ENCODE measurements at places on chromosomes 5 and 9.

DNA sequence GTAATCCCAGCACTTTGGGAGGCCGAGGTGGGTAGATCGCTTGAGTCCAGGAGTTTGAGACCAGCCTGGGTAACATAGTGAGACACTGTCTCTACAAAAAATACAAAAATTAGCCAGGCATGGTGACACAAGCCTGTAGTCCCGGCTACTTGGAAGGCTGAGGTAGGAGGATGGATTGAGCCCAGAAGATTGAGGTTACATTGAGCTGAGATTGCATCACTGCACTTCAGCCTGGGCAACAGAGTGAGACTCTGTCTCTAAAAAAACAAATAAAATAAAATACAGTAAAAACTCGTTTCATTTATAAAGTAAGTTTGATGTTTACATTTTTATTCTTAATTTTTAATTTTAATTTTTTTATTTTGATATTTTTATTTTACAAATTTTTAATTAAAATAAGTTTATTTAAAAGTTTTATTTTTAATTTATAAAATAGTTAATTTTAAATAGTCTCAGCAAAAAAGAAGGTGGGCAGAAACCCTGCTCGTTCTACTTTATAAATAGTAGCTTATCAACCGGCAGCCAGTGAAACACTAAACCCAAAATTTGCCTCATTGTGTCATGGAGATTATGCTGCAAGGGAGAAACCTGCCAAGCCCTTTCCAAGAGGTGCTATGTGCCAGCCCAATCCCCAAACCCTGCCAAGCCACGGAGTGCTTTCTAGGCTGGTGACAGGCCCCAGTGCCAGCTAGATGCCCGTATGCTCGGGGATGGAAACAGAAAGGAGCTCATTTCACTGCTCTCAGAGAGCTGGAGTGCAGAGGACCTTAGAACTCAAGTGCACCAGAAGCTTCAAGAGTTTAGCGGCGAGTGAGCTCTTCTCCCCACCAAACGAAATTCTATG, 38.9 kb downstream of the SERINC5 start:
- DNase-seq = peak; percentile 54

- no peak for DNase-seq
These were observed 148.5 kb upstream of the PUM3 start for GRCh38 chr9:2992427-2992826.

DNA sequence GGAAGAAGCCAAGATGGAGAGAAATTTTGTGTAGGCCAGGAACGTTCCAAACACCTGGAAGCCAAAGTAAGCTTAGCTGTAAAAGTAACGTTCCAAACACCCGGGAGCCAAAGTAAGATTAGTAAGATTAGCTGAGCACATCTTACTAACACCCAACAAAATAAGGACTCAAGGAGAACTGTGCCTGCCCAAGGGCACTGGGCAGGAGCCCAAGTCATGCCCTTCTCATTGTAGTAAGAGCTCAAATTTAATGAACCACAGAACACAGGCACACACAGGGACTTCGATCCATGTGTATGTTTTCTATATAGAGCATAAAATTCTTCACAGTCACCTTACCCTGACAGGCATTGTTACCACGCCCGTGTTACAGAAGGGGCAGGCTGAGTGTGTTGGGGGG, 36.1 kb upstream of the NXNL2 start:
- DNase-seq = no peak

DNA sequence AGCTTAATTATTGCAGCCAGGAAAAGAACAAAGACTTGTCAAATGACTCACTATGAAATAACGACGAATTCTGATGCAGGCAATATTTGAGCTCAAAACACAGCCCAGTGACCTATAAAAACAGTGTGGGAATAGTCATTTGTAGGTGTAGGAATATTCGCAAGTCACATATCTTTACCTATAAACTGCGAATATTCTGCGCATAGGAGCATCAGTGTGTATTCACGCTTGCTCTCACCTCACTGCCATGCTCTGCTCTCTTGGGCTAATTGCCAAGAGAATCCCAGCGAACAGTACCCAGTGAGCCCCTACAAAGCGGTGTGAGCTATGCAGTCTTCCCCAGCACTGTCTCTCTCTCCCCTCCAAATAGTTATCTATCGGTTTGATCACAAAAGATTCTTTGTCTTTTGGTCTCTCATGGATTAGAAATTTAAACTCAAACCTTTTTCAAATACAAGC, 74.2 kb downstream of the ST8SIA4 start:
- DNase-seq = no peak

GRCh38 chr5:153573326-153574033, 83.0 kb downstream of the GRIA1 start:
- DNase-seq = no peak

DNA sequence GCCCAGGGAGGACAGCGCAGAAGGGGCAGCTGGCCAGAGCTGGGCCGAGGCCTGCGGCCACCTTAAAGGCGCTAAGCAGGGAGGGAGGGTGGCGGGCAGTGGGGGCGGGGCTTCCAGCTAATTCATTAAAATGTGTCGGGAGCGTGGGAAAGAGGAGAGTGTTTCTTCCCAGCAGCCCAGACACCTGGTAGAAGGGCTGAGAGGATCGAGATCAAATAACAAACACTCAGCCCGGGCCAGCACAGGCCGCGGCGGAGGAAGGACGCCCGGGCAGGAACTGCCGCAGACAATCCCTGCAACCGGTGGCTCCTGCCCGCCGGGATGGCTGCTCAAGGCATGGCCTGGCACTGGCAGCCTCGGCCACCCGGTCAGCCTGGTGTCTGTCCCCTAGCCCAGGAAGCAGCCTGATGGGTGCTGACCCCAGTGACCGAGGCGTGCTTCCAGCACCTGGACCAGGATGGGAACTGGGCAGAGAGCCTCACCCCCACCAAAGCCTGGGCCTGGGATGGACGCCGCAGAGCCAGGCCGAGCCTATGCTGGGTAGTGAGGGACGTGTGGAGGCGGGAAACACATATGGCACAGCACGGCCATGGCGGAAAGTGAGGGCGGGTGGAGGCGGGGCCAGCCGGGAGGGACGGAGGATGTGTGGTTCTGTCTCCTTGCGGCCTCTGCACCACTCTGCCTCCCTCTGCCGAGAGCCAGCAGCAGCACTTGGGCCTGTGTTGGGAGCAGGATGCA, 3.2 kb upstream of the NRARP start:
- DNase-seq = peak; percentile 79

DNA sequence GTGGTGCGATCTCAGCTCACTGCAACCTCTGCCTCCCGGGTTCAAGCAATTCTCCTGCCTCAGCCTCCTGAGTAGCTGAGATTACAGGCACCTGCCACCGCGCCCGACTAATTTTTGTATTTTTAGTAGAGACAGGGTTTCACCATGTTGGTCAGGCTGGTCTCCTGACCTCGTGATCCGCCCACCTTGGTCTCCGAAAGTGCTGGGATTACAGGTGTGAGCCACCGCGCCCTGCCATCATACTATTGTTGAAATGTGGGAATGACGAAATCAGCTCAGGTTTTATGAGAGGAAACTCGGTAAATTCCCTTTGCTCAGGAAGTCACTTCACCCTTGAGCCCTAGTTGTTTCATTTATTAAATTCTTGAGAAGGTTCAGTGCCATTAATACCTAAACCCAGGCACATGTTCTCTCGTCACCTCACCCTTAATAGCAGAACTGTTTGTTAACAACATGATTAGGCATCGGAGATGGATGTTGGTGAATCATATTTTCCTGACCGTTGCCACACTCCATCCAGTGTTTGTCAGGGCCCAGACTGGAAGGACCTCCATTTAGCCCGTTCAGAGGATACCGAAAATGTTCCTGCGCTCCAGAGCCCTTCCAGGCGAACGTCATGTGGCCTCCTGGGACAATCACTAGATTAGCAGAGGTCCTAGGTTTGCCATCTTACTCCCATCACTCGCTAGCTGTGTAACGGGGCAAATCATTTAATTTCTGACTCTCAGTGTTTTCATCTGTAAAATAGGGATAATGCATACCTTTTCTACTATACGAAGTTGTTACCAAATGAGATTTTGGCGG, 20.0 kb upstream of the CREBRF start:
- peak; percentile 20 for DNase-seq

DNA sequence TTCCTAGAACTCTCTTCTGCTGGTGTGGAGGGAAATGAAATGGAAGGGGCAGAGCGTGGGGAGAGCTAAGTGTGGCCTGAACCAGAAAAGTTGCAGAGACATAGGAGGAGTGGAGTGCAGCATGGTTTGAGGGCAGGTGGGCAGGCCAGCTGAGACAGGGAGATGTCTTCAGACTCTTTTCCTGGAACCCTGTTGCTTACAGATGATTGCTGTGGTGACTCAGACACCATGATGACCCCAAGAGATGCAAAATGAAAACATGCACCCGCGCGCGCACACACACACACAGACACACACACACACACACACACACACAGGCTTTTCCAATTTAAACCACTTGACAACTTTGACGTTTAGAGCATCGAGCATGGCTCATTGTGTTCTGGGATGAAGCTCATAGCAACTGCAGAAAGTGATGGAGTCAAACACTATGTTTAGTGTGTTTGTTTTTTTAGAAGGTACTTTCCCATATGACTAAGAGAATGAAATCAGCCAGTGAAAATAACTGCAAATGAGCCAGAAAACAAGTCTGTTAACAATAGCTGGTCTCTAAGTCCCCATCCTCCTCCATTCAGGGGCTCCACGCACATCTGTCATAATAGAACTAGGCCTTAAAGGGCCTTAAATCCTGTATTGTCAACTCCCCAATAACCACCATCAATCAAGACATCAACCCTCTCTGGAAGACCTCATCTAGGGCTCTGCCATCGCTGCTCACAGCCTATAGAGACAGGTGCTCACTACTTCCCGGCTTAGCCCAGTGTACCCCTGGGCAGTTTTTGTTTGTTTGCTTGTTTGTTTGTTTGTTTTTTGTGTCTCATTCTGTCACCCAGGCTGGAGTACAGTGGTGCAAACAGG, 9.6 kb downstream of the TMOD1 start:
- peak; percentile 32 for DNase-seq

DNA sequence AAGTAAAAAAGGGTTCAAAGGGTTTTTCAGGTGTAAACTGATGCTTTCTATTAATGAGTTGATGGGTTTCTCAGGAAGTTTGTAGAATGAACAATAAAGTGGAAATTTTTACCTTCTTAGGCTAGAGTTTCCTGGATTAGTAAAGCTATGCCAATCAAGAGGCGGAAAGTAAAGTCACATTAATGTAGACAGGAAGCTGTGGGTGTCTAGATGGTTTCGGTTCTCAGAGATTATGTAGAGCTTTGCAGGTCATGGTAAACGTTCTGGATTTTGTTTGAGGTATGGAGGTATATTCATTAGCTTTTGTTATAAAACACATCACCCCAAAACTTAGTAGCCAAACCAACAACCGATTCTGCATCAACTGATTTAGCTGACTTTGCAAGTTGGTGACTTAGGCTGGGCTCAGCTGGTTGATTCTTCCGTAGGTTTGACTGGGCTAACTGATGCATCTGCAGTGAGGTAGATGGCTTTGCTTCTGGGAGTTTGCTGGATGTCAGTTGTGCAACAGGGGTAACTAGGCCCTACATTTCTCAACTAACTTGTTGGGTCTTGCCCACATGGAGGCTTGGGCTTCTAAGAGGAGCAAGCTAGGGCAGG, 273.8 kb downstream of the MSX2 start:
- DNase-seq = no peak

DNA sequence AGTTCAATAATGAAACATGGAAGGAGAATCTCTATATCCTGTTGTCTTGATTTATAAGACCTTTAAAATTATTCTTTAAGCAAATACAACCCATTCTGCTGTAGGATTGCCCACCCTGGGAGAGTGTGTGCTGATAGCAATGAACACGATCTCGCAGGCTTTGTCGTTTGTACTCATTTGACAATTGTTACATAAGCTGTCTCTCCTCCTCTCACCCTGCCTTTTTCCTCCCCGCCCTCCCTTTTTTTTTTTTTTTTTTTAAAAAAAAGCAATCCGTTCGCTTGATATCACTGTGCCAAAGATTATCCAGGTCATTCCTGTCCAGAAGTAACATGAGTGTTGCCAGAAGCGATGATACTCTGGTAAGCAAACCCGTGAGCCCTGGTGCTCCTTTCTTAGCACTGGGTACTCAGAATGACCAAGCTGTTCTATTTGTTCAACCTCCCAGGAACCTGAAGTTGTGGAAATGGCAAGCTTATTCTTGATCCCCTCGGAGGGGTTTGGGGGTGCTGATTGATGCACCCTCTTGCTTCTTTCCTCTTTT, 82.7 kb upstream of the CTSL start:
- no peak for DNase-seq

DNA sequence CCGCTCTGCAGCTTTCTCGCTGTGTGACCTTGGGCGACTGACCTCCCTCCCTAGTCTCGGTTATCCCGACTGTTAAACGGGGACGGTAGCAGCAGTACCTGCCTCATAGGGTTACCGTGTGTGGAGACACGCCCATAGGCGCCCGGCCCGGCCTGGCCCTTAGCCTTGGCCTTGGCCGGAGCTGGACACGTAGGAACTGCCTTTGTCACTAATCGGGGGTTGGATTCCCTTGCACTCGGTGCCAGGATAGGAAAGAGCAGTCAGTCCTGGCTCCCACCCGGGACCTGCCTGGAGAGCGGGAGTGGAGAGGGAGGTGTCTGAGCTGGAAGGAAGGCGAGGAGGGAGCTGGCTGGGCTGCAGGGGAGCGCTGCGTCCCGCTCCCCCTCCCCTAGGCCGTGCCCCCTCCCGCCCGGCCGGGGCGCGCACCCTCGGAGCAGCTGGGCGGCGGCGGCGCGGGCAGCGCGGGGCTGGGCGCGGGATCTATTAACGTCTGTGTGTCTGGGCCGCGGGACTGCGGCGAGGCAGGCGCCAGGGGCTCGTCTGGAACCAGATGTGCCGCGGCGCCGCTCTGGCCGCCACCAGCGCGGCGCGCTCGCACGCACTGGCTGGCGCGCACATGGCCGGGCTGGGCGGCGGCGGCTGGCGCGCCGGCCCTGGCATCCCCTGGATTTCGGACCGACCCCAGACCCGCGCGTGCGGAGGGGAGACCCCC, 31.7 kb downstream of the PRRX2 start:
- no peak for DNase-seq

- peak; percentile 54 for DNase-seq
These were observed 896 bp downstream of the EBF1 start for GRCh38 chr5:159098603-159099436.

DNA sequence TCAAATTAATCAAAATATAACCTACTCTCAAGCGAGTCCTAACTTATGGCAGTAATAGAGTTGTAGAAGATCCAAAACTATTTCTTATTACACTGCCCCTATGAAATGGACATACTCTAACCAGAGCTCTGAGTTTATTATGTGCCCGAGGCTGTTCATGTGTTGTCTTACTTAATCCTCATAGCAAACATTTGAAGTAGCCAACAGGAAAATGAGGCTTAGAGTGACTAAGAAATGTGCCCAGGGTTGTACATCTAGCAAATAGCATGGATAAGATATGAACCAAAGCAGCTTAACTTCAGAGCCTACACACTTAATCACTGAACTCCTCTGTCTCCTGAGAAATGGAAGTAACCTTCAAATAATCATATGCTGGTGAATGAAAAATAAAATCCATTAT, 1551.7 kb downstream of the MAT2B start:
- no peak for DNase-seq

DNA sequence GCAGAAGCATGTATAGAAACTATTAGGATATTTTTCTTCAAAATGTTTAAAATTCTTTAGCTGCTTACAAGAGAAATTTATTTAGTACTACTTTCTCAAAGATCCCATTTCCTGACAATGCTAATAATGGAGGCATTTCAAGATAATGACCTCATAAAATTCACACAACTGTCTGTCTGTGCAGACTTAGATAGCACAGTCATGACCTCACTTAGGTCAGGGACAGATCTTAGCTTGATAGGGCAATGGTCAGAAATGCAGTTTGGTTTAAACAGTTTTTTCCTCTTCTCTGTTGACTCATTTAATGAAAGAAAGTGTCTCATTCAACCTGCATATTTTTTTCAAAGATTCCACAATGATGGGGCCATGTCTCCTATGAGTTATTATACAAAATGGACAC, 128.4 kb downstream of the GRIA1 start:
- no peak for DNase-seq

- no peak for DNase-seq
These were observed 228.7 kb downstream of the ADAMTS6 start for GRCh38 chr5:65252977-65253376.
